ENCODE measurements at places on chromosomes 6 and 20.

GRCh38 chr6:14841901-14842421 lies 403.9 kb upstream of the JARID2 start:
- DNase-seq, result no peak
- H3K27ac ChIP-seq, result no peak overlapping the region
- H3K36me3 ChIP-seq, result no peaks in the 10 kb centered on the region
- H3K4me1 ChIP-seq, result no peaks in the 10 kb centered on the region
- no peak overlapping the region for H3K4me3 ChIP-seq

- no peaks in the 10 kb centered on the region for H3K27me3 ChIP-seq
- no peaks in the 10 kb centered on the region for H3K4me1 ChIP-seq
- H3K27ac ChIP-seq, result no peak overlapping the region
- peaks cover 25% of the 10 kb centered on the region for H3K36me3 ChIP-seq
These were observed 59.5 kb downstream of the SCAF8 start for GRCh38 chr6:154792761-154793160.

- no peak overlapping the region for H3K4me3 ChIP-seq
- no peaks in the 10 kb centered on the region for H3K36me3 ChIP-seq
- no peaks in the 10 kb centered on the region for H3K4me1 ChIP-seq
- H3K27me3 ChIP-seq, result no peaks in the 10 kb centered on the region
- no peak overlapping the region for H3K27ac ChIP-seq
These were observed 82.8 kb downstream of the PKIB start for GRCh38 chr6:122692807-122693580.

DNA sequence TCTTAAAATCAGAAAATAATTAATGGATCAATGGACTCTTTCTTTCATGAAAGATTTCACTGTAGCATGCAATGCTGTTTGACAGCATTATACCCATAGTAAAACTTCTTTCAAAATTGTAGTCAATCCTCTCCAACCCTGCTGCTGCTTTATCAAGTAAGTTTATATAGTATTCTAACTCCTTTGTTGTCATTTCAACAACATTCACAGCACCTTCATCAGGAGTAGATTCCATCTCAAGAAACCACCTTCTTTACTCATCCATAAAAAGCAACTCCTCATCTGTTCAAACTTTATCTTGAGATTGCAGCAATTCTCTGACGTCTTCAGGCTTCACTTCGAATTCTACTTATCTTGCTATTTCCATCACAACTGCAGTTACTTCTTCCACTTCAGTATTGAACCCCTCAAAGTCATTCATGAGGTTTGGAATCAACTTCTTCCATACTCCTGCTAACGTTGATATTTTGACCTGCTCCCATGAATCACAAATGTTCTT lies 26.4 kb upstream of the BACH2 start:
- H3K4me3 ChIP-seq, result no peak overlapping the region
- H3K27ac ChIP-seq, result no peak overlapping the region
- H3K36me3 ChIP-seq, result no peaks in the 10 kb centered on the region
- H3K4me1 ChIP-seq, result no peaks in the 10 kb centered on the region
- DNase-seq, result no peak
- H3K27me3 ChIP-seq, result no peaks in the 10 kb centered on the region

GRCh38 chr6:123994891-123995635 lies 191.4 kb downstream of the NKAIN2 start:
- no peaks in the 10 kb centered on the region for H3K27me3 ChIP-seq
- no peak overlapping the region for H3K4me3 ChIP-seq
- no peak overlapping the region for H3K27ac ChIP-seq
- DNase-seq, result no peak
- H3K4me1 ChIP-seq, result no peaks in the 10 kb centered on the region

- no peaks in the 10 kb centered on the region for H3K27me3 ChIP-seq
- H3K27ac ChIP-seq, result no peak overlapping the region
- no peak for DNase-seq
These were observed 89.4 kb downstream of the GRM4 start for GRCh38 chr6:34056305-34057108.

DNA sequence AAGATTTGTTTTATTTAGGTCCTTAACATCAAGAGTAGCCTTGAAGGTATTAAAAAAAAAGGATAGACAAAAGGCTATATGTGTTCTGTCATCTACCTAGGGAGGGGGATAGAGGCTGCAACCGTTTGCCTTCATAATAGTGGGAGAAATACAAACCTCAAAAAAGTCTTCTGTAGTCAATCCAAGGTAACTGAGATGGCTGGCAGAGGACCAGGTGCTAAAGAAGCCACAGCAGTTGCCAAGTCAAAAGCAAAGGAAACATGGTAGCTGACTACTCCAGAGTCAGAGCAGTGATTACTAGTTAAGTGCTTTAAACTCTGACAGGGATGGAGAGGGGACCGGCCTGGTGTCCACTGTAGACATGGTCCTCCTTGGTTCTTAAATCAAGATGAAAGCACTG lies 249.4 kb downstream of the PTPRK start:
- no peak overlapping the region for H3K4me3 ChIP-seq
- no peaks in the 10 kb centered on the region for H3K27me3 ChIP-seq
- DNase-seq, result no peak
- no peaks in the 10 kb centered on the region for H3K4me1 ChIP-seq

DNA sequence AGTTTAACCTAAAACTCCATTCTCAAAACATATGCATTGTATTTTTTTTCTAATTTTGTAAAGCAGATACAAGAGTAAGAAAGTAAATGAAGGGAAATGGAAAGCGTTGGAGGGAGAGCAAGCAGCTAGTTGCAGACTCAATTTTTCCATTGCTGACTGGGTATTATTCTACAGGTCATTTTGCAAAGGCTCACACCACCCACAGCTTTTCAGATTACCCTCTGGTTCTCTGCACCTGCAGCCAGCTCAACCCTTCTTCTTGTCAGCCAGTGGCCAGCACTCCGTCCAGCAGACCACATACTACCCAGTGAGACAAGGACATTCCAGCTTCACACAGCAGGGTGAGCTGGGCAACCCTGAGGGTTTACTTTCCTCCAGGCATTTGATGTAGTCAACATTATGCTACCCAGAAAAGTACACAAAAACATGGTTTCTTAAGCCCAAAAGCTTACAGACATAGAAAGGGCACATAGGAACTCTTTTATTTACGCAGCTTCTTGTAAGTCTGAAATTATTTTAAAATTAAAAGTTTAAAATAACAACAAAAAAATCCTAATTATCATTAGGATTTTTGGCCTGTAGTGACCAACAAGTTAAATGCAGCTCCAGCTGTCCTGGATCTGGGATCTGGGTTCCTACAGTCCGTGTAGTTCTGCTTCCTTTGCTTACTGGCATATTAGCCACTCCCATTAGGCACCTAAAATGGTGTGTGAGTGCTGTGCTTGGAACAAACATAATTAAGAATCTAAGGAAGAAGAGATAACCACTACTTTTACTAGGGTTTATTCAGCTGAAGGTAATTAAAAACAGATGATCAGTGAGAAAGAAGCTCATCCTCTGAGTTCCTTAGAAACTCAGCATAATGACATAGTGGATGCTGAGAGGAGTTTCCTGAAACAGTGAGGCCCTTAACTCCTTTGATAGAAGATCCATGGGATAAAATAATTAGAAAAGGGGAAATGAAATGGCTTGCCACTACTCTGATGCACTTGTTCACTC lies 185.3 kb downstream of the PKHD1 start:
- H3K27me3 ChIP-seq, result no peaks in the 10 kb centered on the region
- no peak overlapping the region for H3K4me3 ChIP-seq
- no peak for DNase-seq
- H3K27ac ChIP-seq, result no peak overlapping the region
- no peaks in the 10 kb centered on the region for H3K4me1 ChIP-seq

GRCh38 chr20:14956538-14956937 lies 619.1 kb upstream of the FLRT3 start:
- H3K36me3 ChIP-seq, result no peaks in the 10 kb centered on the region
- no peak overlapping the region for H3K27ac ChIP-seq
- H3K4me3 ChIP-seq, result no peak overlapping the region

DNA sequence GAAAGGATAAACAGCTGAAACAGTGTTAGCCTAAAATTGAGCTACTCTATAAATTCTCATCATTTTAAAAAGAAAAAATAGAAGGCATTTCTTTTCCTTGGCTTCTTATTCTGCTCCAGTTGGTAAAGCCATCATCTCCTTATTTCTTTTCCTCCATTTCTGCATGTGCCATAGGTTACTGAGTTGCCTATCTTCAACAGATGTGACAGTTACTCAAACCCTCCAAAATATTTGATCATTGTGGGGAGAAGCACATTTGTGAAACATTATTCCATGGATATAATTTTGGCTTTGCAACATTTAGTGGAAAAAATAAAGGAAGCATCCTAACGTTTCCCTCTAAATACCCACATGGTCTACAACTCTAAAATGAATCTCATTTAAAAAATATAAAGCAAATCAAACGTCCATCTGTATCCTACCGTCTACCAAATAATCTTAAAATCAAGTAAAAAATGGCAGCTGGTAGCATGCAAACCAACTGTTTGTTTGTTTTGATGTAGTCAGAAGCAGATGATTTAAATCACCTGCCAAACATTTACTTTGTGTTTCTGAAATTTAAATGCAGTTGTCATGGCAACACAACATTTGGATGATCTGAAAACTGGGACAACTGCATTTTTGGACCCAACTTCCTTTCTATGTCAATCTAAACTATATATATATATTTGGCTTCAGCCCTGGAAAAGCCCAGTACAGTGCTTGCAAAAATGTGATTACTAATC lies 16.8 kb upstream of the SNX9 start:
- H3K27ac ChIP-seq, result no peak overlapping the region
- H3K4me1 ChIP-seq, result no peaks in the 10 kb centered on the region
- H3K4me3 ChIP-seq, result no peak overlapping the region

DNA sequence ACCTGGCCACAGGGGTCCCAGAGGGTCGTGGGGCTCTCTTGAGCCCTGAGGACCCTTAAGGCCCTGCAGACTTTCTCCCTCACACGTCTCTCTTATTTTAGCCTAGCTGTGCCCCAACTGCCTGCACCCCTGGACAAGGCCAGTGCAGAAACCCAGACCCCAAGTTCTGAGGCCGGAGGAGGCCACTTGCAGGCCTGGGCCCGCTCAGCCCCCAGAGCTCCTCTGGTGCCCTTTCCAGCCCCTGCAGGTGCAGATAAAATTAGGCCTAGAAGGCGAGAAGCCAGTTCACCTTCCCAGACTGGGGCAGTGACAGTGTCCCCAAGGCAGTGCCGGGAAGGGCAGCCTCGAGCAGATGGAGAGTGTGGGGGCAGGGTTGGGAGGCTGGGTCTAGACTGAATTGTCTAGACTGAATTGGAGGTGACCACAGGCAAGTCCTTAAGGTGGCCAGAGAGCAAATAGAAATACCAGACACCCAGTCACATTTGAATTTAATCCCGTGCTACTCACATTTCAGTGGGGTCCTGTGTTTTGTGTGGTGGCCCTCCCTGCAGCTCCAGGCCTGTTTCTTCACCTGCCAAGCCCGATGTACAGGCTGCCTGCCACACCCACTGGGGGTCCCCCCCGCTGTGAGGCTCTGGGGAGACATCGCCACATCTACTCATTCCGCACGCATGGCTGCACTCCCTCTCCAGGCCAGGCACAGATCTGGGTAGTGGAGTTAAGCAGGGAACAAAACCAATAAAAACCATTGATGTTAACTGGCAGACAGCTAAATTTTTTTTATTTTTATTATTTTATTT lies 8.6 kb upstream of the IP6K3 start:
- H3K4me1 ChIP-seq, result no peaks in the 10 kb centered on the region
- H3K4me3 ChIP-seq, result no peak overlapping the region
- no peaks in the 10 kb centered on the region for H3K36me3 ChIP-seq
- no peak for DNase-seq

DNA sequence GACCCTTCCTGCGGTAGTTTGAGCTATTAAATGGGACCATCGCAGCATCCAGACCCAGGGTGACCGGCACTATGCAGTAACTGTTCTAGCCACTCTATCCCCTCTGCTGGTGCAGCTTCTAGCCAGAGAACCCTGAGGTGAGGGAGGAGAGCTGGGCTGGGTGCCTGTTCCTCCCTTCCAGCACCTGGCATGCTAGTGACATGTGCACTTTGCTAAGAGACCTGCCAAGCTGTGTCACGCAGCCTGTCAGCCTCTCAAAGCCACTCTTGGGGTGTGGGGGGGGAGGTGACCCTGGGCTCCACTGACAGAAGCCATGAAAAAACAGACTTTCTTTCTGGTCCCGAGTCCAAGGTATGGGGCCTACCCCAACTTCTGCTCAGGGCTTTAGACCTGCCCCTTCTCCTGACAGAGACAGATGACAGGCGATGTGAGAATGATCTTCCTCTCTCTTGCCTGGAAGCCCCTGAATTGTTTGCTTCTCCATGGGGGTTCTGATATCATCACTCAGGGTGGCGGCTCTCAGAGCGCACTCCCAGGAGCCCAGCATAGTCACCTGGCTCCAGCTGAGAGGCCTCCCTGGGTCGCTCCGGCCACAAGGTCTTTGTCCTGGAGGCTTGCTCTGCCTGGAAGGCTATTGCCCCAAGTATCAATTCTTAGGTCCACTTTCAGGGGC lies 47.2 kb upstream of the MLN start:
- H3K4me3 ChIP-seq, result no peak overlapping the region
- no peak overlapping the region for H3K27ac ChIP-seq
- DNase-seq, result no peak
- no peaks in the 10 kb centered on the region for H3K27me3 ChIP-seq
- peaks cover 6% of the 10 kb centered on the region for H3K4me1 ChIP-seq

GRCh38 chr6:28901831-28902230 lies 22.0 kb downstream of the TRIM27 start:
- H3K27ac ChIP-seq, result no peak overlapping the region
- no peaks in the 10 kb centered on the region for H3K4me1 ChIP-seq
- H3K4me3 ChIP-seq, result no peak overlapping the region
- H3K27me3 ChIP-seq, result no peaks in the 10 kb centered on the region
- no peak for DNase-seq

DNA sequence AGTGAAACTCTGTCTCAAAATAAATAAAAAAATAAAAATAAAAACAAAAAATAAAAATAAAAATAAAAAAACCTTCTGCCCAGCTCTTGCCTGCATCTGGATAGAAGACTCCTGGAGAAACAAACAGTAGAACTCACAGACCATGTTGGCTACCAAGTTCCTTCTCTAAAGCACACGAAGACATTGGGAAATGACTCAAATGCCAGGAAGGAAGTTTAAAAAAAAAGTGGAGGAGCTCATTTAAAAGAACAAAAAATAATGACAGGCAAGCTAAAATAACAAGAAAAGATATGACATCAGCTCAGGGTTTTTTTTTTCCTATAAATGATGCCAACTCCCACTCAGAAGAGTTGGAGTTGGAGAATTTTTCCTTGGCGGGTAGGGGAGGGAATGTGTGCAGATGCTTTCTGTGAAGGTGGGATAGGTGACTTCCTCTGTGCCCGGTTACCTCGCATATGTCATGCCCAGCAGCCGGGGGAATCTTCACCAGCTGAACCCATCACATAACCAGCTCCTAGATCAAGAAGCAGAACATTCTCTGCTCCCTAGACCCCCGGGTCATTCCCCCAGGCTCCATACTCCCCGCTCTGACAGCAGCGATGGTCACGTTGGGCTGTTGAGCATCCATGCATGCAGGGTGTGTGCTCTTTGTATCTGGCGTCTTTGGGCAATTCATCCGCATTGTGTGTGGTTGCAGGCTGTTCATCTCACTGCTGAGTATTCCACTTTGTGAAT lies 17.3 kb upstream of the CD93 start:
- H3K27ac ChIP-seq, result no peak overlapping the region
- no peaks in the 10 kb centered on the region for H3K27me3 ChIP-seq
- no peak for DNase-seq
- H3K4me1 ChIP-seq, result no peaks in the 10 kb centered on the region

- no peaks in the 10 kb centered on the region for H3K36me3 ChIP-seq
- H3K4me1 ChIP-seq, result no peaks in the 10 kb centered on the region
- no peak overlapping the region for H3K4me3 ChIP-seq
- H3K27ac ChIP-seq, result no peak overlapping the region
- DNase-seq, result no peak
These were observed 72.4 kb downstream of the TULP4 start for GRCh38 chr6:158384671-158385110.

- H3K36me3 ChIP-seq, result peaks cover 6% of the 10 kb centered on the region
- peaks cover 70% of the 10 kb centered on the region for H3K4me1 ChIP-seq
- H3K27me3 ChIP-seq, result no peaks in the 10 kb centered on the region
These were observed 17.4 kb downstream of the EZR start for GRCh38 chr6:158801655-158802294.

Data from effector memory CD4-positive, alpha-beta T cell (primary cell).